ENCODE measurements at places on chromosomes 12 and 14. TPM values are rescaled to one million over a fixed set of nuclear protein-coding genes. Genes with fewer than 3 reads are reported as not detected.

Gene MGP
- total RNA-seq: 6.7 TPM

Gene POLE
- total RNA-seq: 13.9 TPM

Gene ACSM4
- not detected for total RNA-seq

Gene INHBE
- 0.52 TPM for total RNA-seq

Gene ATF7
- 9.8 TPM for total RNA-seq

Gene KRT8
- 0.95 TPM for total RNA-seq

Gene CCDC38
- not detected for total RNA-seq

Gene OVCH1
- total RNA-seq: under 0.01 TPM

Gene NOS1
- not detected for total RNA-seq

Gene DAO
- total RNA-seq: not detected

Gene KLHL33
- total RNA-seq: 0.60 TPM

Gene LTB4R2
- total RNA-seq: 2.7 TPM

Gene GPX2
- total RNA-seq: not detected

Gene CLECL1
- not detected for total RNA-seq

Gene TAS2R43
- 0.63 TPM for total RNA-seq

Gene INSM2
- not detected for total RNA-seq

Gene IAPP
- total RNA-seq: not detected

Gene DDN
- under 0.01 TPM for total RNA-seq

Gene GYS2
- not detected for total RNA-seq

Gene NIN
- total RNA-seq: 20.6 TPM

Gene ZBTB1
- total RNA-seq: 33.4 TPM

Gene ABCD2
- total RNA-seq: 0.09 TPM

Gene SSPN
- total RNA-seq: 15.4 TPM
